ENCODE measurements at places on chromosomes 1 and 21.

DNA sequence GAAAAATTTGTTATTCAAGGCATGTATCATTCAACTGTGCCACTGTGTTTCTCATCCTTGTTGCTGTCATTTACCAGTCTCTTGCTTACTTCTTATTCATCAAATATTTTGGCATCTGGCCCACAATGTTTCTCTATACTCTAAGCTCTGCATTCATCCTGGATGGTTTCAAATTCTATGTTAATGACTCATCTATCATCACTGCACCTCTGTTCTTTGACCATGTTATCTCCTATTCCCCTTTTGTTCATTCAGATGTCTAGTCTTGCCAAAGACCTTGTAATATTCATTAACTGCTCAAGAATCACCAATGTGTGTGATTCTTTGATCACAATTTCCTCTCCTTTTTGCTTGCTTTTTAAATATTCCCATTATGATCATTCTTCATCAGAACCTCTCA is 54.6 kb upstream of the PRKACB start:
- no peak for DNase-seq

- no peak for DNase-seq
These were observed 30.4 kb upstream of the ZBTB21 start for GRCh38 chr21:42040411-42041180.

DNA sequence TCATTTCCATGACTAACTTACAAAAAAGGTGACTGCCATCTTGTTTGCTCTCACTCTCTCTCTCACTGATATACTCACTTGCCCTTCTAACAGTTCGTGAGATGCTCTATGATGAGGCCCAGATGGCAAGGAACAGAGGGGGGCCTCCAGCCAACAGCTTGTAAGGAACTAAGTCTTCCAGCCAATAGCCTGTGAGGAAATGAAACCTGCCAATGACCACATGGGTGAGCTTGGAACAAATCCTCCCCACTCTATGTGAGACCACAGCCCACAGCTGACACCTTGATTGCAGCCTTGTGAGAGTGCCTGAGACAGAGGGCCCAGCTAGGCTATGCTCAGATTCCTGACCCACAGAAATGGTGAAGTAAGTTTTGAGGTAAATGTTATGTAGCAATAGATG is 153.7 kb downstream of the HHIPL2 start:
- DNase-seq: no peak

DNA sequence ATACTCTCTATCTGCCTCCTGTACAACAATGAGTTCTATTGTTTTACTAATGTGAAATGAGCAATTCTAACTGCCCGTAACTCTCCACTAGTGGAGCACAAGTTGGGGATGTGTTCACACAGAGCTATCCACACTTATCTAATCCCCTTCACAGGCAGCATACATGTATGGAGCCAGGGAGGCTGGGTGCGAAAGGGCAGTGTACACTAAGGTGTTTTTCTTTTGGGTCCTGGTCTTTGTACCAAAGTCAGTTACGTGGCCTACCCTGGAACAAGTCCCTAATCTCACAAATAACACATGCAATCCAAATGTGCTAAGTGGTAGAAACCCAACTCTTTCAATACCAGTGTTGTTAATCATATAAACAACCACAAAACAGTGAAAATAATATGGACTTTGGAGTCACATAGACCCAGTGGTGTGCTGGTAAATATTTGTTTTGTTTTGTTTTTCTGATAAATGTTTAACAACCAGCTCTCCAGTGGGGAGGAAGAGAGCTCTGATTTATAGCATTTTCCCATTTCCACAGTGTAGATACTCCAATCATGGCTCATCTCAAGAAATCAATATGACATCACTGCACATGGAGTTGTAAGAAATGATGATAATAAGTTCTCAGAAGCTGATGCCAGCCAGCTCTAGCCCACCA is 319.9 kb upstream of the DUSP10 start:
- no peak for DNase-seq

DNA sequence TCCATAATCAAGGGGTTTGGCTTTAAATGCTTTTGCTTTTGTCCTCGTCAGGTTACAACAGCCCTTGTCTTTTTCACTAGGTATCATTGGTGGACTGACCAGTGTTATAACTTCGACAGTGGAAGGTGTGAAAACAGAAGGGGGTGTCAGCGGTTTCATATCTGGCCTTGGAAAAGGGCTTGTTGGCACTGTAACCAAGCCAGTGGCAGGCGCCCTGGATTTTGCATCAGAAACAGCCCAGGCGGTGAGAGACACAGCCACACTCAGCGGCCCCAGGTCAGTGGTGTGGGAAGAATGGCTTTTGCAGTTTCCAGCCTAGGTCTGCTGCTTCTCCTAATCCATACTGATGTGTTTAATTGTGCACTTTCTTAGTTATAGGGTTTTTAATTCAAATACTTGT is 157.9 kb downstream of the DHRS3 start:
- no peak for DNase-seq

GRCh38 chr21:35370671-35371070 is 321.6 kb upstream of the RUNX1 start:
- DNase-seq: no peak

GRCh38 chr1:29672416-29673227 is 436.3 kb downstream of the PTPRU start:
- no peak for DNase-seq

- DNase-seq: no peak
These were observed 26.4 kb downstream of the COL6A2 start for GRCh38 chr21:46124083-46124925.

DNA sequence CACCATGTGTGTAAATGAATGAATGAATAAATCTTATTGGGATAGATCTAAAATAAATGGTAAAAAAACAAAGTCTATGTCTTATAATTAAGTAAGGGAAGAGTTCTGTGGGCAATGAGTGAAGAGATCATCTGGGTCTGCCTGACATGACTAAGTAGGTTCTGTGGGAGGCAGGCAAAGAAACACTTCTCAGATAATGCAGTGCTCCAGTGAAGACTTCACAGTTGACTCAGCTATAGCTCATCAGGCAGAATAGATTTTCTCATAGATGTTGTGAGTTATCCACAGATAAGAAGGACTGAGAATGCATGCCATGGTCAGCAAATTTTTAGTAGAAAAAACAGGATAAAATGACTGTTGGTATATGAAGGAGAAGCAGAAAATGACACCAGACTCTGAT is 12.4 kb downstream of the KRTAP22-2 start:
- no peak for DNase-seq

- DNase-seq: no peak
These were observed 39.9 kb upstream of the POFUT2 start for GRCh38 chr21:45327441-45328197.

DNA sequence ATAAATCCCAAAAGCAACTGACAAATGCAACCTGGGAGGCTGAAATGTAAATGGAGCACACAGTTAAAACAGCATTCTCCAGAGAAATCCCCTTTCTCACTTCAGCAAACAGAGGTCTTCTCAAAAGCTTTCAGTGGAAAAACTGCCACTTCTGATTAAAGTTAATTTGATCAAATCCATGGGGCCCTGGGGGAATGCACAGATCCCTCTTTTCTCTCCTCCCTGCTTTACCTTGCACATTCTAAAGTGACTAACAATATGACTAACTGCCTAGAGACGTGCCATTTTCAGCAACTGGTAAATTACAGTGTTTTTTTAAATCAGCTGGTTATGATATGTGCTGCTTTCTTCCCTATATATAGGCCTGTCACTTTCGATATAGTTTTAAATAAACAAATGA is 142.5 kb downstream of the RERE start:
- DNase-seq: no peak

- no peak for DNase-seq
These were observed 65.6 kb downstream of the RIMS3 start for GRCh38 chr1:40599926-40600325.

DNA sequence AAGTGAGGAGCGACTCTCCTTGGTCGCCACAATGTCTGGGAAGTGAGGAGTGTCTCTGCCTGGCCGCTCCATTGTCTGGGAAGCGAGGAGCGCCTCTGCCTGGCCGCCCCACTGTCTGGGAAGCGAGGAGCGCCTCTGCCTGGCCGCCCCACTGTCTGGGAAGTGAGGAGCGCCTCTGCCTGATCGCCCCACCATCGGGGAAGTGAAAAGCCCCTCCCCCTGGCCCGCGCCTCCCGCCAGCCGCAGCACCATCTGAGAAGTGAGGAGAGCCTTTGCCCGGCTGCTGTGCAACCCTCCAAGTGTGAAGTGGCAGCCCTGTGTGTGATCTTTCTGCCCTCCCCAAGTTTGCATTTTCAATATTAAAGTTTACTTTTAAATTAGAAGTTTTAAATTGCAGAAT is 95.0 kb upstream of the PPP2R5A start:
- DNase-seq: no peak

- no peak for DNase-seq
These were observed 610.7 kb upstream of the ADGRL2 start for GRCh38 chr1:81190003-81190402.

DNA sequence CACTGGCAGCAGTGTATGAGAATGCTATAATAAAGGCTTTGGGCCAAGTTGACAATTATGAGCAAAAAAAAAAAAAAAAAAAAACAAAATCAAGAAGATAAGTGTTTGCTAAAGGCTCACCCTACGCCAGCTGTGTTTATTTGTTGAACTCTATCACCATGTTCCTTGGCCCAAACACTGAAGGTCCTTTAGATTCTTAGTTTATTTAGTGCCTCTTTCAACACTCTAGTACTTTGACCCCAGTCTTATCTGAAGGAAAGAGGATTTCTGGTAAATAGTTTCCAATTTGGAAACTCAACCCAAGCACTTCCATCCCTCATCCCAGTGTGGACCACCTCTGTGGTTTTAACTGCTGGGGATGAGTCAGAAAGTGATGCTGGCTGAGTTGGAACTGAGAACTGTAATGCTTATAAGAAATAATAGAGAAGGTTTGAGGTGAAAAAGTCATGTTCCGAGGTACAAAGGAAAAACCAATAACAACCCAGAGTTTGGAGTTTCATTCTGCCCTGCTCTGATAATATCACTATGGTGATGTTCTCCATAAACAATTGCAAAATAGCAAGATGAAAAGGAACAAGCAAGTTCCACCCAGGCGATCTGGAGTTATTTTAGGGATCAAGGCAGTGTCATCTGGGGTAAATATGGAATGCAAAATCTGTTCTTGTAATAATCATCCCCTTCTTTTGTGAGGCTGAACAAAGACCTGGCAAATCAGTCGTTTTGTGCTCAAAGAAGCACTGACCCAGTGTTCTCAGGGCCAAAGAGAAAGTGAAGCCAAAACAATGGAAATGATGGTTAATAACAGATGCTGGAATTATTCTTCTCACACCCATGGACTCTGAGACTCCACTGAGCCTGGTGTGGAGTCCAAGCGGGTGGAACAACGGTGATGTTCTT is 19.7 kb upstream of the CAPZB start:
- DNase-seq: no peak

DNA sequence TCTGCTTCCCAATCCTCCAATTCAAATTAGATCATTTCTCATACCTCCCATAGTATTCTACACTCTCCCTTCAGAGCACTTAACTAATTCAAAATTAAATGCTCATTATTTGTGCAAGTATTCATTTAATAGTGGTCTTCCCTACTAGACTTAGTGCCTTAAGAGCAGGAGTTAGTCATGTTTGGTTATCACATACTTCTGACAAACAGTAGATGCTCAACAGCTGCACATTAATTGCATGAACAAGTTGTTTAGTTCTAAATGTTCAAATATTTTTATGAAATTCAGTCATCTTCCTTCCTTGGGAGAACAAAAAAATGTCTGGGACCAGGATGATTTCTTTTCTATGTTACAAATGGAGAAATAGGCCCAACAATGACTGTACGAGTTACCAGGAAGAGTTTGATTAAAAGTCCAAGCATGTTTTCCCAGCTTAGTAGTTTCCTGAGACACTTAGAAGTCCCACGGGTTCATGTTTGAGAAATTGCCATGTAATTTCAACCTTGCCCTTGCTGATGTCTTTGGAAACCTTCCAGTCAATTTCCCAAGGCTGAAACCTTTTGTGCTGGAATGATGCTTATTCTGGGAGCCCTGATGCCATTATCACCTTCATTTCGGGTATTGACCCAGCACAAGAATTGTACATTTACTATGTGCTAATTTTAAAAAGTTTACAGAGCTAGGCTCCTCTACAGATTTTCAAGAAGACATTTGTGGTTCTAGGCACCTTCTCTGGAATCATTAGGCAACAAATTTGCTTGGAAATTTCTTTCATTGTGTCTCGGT is 437.9 kb upstream of the PLXNA2 start:
- no peak for DNase-seq

DNA sequence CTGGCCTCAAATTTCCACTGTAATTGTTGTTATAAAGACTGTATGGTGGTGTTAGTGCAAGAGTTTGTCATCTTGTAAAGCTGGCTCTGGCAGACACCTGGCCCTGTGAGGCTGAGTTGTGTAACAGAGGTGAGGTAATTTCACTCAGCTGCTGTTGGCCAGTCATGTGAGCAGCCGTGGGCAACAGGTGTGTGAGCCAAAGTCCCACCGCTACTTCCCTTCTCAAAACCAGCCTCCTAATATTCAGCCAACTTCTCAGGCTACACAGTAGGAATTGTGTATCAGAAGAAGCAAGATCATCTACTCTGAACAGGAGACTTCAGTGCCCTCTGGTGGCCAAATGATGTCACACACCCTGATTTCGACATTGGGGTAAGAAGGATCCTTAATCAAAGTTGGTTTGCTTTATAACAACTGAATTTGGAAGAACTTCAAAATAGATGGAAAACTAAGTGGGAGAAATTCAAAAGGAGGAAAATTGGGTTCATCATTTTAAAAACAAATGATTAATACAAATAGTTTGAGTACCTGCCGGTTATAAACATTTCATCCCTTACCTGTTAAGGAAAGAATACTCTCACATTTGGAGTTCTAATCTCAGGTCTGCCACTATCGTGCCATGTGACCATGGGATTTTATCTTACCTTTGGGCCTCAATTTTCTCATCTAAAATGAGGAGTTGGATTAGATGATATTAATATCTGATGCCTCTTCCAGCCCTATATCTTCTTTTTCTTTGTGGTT is 2.6 kb upstream of the CREG1 start:
- peak; percentile 76 for DNase-seq

- no peak for DNase-seq
These were observed 6.3 kb upstream of the GOLT1A start for GRCh38 chr1:204219971-204220616.

DNA sequence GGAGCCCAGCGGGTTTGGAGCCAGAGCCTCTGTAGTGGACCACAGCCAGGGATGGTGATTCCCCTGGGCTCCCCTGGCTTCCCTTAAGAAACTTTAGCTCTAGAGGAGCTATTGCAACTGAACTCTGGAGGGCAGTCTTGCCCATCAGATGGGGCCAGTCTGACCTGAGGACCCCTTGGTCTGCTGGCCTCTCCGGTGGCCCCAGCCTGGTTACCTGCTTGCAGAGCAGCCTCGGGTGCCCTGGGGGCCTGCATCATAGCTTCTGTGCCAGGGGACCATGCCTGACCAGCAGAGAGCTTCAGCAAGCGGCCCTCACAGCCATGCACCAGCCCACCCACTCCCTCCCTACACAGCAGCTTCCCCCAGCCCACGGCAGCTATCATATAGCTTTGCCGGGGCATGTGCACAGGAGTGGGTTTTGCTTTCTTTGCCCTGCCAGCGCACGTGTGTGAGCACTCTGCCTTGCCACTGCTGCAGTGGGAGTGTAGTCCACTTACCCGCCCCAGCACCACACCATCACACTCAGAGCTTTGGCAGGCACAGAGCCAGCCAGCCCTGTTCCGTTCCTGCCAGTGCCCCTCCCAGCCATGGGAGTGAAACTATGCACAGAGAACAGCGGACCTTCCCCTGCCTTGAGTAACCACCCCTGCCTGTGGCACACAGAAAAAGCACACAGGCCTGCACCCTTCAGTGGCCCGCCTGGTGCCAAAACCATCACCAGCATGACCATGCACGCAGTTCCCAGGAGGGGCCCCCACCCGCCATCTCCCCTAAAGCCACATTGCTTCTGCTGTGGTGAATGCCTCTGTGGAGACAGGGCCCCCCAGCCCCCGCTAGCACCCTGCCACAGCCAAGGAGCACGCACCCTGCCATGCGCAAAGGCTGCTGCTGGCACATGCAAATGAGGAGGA is 442.9 kb upstream of the NEGR1 start:
- no peak for DNase-seq

All from NCI-H187 treated with DMSO at 0.1 percent for 48 hours (cell line).